AG20443 (cell line): ENCODE measurements at places on chromosomes 7 and 10.
A peak's percentile ranks its signal among the peaks of the same experiment; 100 is the strongest.

DNA sequence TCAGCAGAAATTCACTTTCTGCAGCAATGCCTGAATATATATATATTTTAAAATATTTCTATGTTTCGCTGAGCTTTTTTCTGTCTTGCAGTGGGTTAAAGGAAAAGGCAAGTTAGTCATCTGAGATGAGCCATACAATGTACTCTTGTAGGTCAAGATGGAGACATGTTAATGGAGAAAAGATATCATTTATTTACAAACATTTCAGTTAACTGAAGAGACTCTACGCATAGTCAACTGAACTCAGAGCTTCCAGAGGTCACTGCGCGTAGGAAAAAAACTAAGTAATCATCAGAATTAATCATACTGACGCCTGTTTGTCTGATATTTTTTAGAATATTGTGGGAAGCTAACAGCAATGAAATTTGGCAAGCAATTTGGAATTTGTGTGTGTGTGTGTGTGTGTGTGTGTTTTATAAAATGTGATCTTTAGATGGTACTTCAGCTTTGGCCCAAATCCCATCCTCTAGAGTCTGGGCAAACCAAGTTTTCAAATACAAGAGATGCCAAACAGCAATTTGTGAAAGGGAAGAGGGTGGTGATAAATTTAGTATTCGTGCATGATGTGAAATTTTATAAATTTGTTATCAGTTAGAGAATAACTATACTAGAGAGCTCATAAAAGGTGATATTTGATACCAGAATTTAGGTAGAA lies 193.9 kb upstream of the AGR3 start:
- no peak for DNase-seq

GRCh38 chr10:74981831-74982633 lies 129.4 kb upstream of the SAMD8 start:
- no peak for DNase-seq

DNA sequence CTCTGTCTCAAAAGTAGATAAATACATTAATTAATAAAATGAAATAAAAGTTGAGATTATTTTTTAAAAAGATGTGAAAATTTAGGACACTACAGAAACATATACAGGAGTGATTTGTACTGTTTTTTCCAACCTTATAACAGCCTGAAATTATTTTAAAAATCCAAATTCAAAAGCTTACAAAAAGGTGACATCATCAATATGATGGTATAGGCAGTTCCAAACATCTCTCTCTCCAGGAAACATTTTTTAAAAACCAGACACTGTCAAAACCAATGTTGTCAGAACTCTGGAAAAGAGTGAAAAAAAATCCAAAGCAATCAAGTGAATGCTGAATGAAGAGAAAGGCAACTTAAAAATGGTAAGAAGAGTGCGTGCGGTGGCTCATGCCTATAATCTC lies 76.7 kb downstream of the HHEX start:
- DNase-seq: no peak

- no peak for DNase-seq
Measured at GRCh38 chr7:36312915-36313334, 76.7 kb upstream of the ANLN start.

- peak; percentile 35 for DNase-seq
Measured at GRCh38 chr7:90824386-90825307, 228.5 kb downstream of the CDK14 start.

DNA sequence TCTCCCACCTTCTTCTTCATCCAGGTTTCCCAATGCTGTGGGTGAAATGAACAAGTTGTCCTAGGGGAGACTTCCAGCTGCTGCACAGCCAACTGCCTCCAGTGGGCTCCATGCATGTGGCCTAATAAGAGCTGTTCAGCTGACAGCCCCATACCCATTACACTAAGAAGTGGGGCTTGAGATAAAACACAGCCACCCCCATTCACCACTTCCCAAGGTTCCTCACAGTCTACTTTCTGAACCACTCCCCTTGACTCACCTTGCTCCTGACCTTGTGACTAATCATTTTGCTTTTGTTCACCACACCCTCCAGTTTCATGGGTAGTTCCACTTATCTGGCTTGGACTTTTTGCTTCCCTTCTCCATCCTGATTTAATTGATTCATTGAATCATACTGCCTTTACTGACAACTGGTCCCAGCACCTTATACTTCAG lies 119.3 kb downstream of the CABCOCO1 start:
- no peak for DNase-seq

- DNase-seq: no peak
Measured at GRCh38 chr10:287026-287709, 151.9 kb downstream of the ZMYND11 start.

DNA sequence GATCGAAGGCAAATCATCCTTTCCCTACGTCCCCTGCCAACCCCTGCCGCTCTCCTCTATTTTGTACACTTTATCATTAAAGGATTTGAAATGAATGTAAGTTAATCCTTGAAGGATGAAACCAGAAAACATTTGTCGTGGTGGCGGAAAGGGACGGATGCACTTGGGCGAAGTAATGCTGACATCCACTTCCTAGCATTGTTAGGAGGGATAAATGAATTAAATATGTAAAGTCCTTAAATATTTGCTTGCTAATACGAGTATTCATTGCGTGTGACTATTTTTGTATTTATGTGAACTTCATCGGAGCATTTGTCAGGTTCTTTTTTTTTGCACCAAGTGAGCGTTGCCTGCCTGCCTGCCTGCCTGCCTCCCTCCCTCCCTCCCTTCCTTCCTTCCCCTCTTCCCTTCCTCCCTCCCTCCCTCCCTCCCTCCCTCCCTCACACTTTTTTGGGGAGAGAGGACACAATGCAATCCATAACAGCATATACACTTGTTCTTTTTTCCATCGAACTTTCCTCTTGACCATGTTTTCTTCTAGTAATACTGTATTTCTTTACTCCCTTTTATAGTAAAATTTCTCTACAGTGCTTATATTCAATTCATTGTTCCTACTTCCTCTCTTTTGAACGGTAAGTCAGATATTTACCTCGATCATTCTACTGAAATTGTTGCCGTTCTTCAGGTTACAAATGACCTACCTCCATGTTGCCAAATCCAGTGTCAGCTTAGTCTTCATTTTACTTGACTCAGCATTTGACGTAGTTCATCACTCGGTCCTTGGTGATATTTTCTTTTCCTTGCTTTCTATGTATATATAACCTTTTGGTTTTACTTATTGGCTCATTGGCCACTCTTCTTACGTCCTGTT lies 831 bp downstream of the CCDC7 start:
- peak; percentile 11 for DNase-seq

GRCh38 chr10:81915504-81915897 lies 40.5 kb downstream of the NRG3 start:
- DNase-seq: no peak

GRCh38 chr10:122780391-122780790 lies 65.3 kb downstream of the CUZD1 start:
- DNase-seq: no peak

DNA sequence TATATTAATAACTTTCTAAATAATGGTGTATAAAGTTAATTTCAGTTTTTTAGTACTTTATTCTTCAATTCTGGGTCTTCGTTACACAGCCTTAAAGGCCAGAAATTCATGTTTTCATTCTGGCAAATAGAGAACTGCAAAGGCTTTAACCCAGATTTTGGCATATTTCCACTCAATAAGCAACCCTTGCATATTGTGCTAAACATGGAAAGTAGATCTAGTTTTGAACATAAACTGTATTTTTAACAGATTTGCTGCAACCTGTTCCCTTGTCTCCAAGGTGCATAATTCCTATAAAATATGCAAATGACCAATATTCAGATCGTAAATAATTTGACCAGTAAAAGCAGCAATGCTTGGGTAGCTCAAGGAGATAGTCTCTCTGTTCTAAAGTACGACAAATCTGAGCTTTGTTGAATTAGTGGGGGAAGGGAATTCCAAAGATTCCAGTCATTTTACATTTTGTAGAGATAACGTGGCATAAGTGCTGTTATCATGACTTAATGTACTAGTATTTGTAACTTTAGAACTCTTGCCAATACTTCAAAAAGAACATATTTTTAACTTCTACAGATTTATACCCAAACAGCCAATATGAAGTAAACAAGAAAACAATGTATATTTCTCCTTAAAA lies 46.4 kb upstream of the RSBN1L start:
- DNase-seq: no peak

DNA sequence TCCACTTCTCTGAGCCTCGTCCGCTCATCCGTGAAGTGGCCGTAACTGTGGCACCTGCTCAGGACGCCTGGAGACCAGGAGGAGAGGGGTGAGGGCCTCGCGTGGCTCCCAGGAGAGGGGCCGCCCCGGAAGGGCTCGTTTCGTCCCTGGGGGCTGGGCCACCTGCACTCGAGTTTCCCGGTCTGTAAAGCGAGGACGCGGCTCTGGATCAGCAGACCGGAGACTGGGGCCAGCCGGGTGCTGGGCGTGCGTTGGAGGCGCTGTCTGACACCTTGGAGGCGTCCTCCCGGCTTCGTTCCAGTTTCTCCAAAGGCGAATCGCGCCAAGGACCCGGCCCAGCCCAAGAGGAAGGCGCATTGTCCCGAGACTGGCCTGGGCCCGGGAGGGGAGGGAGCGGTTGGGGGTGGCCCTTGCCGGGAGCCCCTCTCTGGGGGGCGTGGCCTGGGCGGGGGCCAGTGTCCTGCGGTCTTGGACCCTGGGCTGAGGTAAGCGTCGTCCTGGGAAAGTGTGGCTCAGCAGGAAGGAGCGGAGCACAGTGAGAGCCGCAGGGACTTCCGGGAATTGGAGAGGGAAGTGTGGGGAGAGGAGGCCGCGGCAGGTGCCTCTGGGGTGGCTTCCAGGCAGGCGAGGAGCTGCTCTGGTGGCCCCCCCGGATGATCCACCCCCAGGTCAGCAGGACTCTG lies 89.6 kb downstream of the FOXL3 start:
- DNase-seq: peak; percentile 27

GRCh38 chr7:88317422-88317821 lies 10.7 kb upstream of the STEAP4 start:
- no peak for DNase-seq

DNA sequence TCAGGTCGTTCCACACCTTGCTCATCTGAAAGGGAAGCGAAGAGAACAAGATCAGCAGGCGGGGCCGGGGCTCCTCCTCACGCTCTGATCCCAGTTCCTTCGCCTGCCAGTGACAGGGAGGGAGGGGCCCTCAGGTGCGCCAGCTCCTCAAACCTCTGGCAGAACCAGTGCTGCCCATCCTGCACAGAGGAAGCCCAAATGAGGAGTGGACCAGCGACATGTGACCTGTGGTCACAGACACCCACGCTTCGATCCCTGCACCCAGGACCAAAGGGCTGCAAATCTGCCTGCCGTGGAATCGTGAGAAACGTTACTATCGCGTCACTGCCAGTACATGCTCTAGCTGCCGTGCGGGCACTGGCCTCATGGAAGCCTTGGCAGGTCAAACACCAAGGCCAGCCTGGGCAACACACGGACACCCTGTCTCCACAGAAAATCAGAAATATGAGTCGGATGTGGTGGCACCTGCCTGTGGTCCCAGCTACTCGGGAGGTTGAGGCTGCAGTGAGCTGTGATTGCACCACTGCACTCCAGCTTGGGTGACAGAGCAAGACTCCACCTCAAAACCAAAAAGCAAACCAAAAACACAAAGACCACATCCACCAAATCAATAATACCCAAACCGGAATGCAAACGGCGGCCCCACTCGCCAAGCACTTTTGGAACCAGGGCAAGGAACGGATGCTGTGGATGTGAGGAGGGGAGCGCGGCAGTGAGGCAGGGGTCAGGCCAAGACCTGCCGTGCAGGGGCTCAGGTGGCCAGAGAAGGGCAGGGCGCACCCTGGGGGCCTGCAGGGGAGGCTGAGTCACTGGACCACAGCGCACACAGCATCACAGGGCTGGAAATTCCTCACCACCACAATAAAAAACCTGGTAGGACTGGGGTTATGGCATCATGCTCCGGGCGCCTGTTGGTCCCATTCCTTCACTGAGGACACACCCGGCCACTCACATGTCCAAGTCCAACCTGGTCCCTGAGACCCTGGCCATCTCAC lies 13.4 kb downstream of the NUDT1 start:
- no peak for DNase-seq

DNA sequence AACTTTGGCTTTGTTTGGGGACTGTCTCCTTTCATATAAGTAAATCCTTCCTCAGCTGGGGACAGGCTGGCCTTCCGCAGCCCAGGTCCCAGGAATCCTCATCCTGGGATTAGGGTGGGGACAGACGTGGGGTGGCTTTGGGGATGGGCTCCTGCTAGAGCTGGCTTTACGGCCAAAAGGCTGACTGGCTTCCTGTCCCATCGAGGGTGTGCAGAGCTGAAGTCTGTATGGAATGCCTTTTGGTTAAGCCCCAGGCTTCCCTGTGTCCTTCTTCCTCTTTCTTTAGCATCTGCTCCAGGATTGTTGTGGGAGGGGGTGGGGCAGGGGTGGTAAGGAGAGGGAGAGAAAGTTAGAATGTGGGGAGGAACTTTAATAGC lies 59.4 kb upstream of the AQP1 start:
- peak; percentile 72 for DNase-seq

- no peak for DNase-seq
Measured at GRCh38 chr10:72690071-72690755, 1.7 kb upstream of the MCU start.

GRCh38 chr10:73095481-73096021 lies 1.1 kb downstream of the P4HA1 start:
- peak; percentile 63 for DNase-seq

DNA sequence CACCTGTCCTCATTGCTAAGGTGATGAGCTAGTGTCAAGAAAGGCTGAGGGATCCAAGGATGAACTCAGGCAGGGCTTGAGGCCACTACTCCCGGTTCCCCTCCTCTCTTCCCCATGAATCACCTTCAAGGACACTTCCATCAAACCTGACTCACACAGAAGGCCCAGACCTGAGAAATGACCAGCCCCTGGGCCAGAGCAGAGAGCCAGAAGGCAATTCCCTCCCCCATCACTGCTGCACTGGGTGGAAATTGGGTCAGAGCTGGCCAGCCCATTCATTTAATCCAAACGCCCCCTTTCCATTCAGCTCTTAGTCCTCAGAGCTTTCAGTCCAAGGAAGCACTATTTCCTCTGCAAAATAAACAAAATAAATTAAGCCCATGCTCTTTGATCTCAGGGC lies 182.0 kb downstream of the KCNMA1 start:
- DNase-seq: no peak

DNA sequence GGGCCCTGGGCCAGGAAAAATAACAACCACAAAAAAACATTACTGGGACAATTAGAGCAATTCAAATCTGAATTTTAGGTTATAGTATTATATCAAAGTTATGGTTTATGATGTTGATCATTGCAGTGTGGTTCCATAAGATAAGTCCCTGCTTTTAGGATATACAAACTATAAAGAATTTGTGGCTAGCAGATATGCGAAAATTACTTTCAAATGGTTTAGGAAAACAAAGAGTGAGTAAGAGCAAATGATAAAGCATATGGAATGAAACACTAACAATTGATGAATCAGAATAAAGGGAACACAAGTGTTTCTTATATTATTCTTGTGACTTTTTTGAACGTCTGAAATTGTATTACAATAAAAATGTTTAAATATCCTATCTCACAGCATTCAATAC lies 64.4 kb upstream of the HECTD2 start:
- no peak for DNase-seq
